ENCODE measurements at places on chromosomes 2 and 18.

DNA sequence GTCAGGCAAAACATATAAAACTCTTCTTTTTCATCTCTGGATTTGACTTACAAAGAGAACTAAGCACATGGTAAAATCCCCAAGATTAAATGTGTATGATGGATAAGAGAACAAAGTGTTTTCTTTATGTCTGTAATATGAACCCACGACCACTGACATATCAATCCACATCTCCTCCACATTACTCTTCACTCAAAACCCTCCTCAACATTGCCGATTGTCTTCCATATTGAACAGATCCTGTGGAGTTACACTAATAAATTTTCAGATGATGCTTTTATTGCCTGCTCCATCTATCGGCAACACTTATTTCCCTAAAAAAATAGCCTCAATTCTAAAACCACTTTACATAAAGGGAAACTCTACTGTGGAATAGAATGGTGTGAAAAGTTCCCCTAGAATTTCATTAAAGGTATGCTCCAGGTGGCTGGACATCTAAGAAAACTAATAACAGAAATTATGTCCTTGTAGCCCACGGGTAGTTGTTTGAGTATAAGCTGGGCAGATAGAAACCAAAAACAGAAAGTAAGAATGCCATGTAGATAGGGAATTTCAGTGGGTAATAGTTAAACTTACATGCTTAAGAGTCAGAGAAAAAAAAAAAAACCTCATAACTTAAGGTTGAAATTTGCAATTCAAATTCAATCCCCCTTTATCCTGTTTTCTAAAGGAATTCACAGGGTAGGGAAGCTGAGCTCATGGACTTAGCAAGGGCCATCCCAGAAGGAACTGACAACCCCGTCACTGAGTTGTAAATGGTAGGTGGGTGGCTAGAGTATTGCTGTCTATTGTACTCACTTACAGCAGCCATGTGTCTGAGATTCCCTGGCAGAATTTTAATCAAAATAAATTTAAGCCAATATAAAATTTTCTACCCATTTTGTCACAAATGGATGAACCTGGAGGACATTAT lies 305.4 kb upstream of the LYPD1 start:
- DNase-seq: no peak

GRCh38 chr18:23732439-23732838 lies 43.2 kb downstream of the LAMA3 start:
- DNase-seq: no peak

DNA sequence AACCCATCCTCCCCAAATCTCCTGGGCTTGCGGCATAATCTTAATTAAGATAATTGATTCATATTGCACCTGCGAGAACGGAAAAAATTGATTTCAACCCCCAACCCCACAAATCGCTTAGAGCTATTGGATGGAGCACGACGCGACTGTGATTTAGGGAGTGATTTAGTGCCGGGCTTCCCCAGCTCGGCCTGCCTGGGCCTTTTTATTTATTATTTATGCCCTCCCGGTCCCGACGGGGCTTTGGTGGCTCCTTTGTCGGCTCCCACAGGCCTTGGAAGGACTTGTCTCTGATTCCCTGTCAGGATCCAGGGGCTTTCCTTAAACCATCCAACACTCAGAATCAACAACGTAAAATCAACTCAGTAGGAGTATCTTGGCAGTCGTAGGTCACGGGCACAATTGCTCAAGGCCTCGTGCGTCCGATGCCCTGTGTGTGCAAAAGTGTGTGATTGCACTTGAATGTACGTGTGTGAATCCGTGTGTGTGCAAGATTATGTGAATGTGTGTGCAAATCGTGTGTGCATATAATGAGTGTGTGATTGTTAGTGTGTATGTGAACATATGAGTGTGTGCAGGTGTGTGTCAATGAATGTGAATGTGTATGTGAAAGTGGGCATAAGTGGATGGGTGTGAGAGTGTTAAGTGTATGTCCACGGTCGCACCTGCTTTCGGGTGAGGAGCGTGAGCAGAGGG lies 4.3 kb upstream of the NEUROD1 start:
- DNase-seq: no peak

GRCh38 chr2:216799873-216800431 lies 59.9 kb downstream of the TNP1 start:
- DNase-seq: no peak

DNA sequence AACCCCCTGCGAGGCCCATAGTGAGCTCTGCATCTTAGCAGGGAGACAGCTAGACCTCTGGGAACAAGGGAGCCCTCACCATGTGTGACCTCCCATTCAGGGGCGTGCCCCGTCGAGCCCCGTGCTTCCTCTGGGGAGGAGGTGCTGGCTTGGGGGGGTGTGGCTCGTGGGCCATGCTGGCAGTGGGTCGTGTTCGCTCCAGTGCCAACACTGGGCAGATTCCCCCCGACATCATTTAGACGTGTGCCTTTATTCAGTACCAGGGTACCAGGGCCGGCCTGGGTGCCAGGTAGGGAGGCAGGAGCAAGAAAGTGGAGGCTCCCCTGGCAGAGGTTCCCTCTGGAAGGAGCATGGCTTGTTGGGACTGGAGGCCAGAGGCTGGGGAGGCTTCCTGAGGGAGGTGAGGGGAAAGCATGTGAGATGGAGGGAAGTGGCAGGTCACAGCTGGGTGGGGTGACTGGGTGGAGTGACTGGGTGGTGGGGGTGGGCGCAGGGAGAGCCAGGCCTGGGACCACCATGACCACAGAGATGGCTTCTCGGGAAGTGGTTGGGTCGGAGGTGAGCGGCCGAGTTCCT lies 15.2 kb downstream of the GPC1 start:
- DNase-seq: no peak

- DNase-seq: no peak
These were observed 27.0 kb downstream of the TMEM200C start for GRCh38 chr18:5868218-5868854.

- DNase-seq: no peak
These were observed 7.3 kb downstream of the FOSL2 start for GRCh38 chr2:28399956-28400355.

DNA sequence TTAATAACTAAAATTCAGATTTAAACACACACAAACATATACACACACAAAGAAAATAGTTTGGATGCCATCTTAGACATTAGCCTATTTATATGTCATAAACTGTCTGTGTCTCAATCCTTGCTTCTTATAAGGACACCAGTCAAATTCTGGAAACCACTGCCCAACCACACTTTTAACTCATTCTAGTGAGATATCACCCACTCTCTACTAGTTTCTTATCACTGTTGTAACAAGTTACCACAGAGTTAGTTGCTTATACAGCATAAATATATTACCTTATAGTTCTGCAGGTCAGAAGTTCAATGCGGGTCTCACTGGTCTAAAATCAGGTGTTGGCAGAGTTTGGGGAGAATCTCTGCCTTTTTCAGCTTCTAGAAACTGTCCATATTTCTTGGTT lies 239.1 kb downstream of the MTX2 start:
- no peak for DNase-seq

DNA sequence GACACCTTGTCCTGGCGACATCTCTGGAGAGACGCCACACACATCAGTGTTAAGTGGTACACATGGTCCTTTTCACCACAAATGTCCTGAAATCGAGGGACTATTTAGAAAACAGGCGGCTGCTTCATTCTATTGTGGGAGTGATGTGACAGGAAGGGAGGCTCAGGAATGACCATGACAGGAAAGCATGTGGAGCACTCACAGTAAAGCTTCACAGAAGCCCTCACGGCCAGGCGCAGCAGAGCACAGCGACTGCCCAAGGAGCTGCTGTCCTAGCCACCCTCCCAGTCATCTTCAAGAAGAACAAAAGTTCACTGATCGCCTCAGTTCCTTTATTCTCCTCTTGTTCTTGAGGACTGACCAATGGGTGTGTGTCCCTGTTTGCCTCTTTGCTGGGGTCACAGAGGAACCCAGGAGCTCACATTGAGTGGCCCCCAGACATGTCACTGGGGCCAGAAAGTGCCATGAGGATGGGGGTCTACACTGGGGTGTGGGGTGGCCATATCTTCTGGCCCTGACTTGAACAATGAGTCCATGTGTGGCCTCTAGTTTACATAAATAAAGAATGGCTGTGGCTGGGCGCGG lies 84.6 kb upstream of the RANBP2 start:
- no peak for DNase-seq

DNA sequence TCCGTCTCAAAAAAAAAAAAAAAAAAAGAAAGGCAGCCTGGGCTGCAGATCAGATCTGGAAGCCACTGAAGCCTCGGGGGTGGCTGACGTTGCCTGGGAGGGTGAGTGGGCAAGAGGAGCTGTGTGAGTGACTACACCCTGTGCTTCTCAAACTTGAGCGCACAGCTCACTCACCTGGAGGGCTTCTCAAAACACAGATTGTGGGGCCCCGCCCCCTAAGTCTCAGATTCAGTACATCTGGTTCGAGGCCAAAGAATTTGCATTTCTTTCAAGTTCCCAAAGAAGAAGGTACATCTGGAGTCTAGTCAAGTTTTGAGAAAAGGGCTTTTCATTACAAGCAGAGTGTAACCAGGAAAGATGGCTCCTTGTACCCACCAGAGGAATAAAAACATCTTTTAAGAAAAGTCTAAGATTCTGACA lies 97.7 kb upstream of the CAB39 start:
- no peak for DNase-seq

- no peak for DNase-seq
These were observed 1.4 kb downstream of the SPATS2L start for GRCh38 chr2:200307724-200308545.

DNA sequence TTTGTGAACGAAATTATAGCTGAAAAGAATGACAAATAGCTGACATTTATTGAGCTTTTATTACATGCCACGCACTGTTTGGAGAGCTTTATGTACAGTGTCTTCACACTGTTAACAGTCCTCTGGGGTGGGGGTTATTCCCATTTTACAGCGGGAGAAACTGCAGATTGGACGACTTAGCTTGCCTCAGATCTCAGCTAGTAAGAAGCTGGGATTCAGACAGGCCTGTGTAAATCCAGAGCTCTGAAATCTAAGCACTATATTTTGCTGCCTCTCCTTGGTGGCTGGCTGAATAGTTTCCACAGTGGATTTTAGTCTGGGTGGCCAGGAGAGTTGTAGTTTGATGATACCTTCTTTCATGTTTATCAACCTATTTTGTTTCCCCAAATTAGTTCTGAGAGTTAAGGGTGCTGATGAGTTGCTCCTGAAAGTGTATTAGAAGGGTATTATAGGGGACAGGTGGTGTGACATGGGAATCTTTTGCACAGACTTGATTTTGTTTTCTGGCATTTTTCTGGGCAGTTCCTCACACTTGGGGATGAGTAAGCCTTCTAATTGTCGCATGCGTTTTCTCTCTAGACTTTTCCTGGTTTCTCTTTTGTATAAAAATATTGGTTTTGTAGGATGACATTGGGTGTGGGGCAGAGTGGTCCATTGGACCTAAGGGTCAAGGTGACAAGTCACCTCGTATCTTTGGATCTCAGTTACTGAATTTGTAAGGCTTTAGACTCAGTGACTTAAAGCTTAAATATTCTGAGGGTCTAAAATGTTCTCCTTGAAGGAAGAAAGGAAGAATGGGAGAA lies 1.5 kb downstream of the ACSL3 start:
- DNase-seq: no peak

DNA sequence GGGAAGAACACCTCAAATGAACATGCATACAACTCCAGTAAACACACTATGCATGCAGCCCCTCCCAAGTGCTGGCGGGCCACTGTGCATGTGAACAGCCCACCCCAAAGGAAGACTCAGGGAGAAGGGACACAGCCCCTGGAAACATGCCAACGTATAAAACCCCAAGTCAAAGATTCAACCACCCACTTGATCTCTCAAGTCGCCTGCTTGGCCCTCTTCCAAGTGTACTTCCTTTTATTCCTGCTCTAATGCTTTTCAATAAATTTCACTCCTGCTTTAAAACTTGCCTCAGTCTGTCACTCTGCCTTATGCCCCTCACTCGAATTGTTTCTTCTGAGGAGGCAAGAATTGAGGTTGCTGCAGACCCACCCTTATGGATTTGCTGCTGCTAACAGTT lies 139.1 kb downstream of the C1D start:
- DNase-seq: no peak

DNA sequence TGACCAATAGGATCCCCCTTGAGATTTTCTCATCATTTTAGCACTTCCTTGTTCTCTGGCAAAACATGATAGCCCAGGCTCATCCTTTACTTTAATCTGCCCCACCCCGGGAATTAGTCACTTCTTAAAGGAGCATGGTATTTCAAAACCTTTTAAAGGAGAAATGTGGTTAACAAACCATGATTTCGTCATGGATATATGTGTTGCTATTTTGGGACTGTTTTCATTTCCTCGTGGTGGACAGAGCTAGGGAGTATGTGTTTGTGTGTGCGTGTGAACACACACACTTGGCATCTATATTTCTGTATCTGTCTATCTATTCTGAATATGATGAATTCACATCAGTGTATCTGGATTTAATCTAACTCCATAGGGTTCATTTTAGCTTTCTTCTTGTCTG lies 128.1 kb downstream of the BIRC6 start:
- DNase-seq: no peak

DNA sequence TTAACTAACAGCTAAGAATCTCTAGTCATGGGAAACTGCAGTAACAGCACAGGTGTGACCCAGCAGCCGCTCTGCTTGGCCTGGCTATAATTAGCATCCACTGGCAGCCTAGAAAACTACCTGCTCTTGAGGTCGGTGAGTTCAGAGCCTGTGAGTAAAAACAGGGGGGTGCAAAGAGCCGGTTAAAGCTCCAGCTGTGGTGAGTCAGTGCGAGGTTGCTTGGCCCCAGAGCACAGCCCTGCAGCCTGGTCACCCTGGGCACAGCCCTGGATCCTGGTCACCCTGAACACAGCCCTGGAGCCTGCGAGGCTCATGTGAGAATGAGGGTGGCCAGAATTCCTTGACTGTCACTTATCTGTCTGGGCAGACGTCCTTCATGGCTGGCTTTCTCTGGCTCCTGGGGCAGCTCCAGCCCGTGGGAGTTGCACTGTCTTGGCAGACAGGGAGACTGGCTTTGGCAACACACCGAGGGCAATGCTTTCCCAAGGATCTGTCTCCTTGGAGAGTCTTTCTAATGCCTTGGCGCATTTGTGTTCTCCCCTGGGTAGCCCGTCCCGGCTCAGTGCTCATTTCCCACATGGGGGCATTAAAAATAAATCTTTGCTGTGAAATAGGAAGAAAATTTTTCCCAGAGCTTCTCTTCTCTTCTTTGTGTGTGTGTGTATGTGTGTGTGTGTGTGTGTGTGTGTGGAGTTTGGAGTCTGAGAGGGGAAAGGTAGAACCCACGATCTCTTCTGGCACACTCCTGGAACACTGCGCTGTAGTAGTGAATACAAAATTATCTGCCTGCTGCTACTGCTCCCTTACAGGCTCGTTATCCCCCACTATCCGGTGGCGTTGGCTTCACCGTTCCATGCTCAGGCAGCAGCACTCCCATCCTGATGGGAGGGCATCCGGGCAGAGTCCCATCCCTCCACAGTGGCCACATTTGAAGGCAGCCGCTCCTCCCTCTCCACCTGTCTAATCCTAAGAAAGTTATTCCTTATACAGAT lies 250.2 kb upstream of the MEX3C start:
- no peak for DNase-seq

DNA sequence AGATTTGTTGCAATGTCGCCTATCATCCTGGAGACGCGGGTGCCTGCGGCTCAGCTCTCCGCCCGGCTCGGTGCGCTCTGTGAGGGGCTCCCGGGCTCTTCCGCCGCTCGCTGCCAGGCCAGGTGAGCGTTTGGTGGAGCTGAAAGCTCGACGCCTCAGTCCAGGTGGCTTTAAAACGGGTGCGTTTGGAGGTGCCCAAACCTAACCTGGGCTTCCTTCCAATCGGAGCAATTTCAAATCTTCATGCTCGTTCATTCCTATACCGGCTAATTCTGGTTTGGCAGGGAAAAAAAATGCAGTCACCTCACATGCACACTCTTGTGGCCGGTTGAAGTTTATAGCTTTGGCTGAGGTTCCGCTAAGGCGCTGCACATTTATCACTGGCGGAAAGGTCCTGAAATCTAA lies at the start of gene SLC16A14:
TSS of gene SLC16A14 (minus strand) at position 274 of the 405 bp plus-strand sequence. CDS start 9,572 bp downstream, outside the sequence.
- no peak for DNase-seq

Measured in stimulated activated CD8-positive, alpha-beta memory T cell treated with anti-CD3 and anti-CD28 coated beads, Interleukin-4, amount 100 ng/mL, for 1 hour (primary cell).